ENCODE measurements at places on chromosomes 1 and 21. TPM values are rescaled to one million over a fixed set of nuclear protein-coding genes. Genes with fewer than 3 reads are reported as not detected.

- no peak for DNase-seq
Measured at GRCh38 chr1:15411593-15412137, 2.0 kb downstream of the EFHD2 start.

DNA sequence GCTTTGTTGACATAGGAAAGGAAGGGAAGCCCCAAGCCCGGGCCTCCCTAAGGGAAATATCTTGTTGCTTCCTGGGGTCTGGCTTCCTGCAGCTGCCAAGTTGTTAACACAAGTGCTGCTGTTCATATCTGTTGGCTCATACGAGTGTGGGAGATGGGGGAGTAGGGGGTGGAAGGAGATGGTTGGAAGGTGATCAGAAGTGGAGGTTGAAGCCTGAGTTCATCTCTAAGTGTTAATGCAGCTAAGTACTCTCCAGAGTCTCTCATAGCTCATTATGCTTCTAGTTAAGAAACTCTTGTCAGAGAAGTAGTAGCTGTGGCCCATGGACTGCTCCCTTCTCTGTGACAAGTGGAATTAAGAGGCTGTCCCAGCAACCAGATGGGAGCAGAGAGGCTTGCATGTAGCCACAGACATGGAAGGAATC is 319.2 kb upstream of the SPAG17 start:
- DNase-seq: no peak

GRCh38 chr1:3190256-3191041 is 121.4 kb downstream of the PRDM16 start:
- no peak for DNase-seq

- DNase-seq: no peak
Measured at GRCh38 chr1:27795601-27796000, 22.6 kb downstream of the STX12 start.

DNA sequence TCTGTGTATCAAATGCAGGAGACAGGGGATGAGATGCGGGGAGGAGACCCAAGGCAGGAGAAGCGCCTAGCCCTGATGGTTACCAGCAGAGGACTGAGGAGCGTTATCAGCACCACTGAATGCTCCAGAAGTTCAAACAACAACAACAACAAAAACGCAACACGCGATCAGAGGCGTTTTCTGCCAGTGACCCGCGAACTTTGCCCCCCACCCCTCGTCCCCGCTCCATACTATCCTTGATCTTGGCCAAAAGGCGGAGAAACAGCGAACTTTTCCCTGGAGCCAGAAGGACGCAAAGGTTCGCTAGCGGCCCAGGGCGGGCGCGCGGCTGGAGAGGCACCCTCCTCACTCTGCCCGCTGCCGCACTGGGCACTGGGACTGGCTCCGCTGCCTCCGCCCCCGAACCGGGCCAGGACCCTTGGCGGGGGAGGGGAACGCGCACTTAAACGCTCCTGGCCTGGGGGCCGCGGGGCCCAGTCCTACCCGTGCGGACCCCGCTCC is 699 bp downstream of the ECHDC2 start:
- no peak for DNase-seq

DNA sequence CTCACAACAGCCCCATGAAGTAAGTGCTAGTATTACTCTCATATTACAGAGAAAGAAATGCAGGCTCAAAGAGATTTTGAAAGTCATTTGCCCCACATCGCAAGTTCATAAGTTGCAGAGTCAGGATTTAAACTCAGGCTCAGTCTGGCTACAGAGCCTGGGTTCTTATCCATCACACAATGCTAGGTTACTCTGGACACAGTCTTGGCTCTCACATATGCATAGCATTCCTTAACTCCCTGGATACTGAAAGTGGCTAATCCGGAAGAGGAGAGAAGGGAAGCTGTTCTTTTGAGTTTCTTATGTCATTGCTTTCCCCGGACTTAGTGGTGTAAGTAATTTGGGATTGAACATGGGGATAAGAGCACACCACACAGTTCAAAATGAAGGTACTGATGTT is 357.4 kb upstream of the PLXNA2 start:
- DNase-seq: no peak

DNA sequence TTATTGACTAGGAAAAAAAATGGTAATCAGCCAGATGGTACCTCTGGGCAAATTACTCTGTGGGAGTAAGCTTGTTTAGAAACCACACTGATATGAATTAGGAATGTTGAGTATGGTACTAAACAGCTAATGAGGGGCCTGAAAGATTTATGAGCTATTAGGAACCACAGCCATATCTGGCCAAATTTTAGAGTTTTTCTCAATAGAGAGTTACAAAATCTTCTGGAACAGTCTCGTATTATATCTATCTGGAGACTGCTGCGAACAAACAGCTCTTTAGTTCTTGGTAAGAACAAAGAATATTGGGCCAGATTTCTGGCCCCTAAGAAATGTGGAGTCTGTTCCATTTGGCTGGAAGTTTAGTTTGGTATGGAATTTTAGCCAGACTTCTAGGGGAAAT is 4.9 kb upstream of the PODN start:
- DNase-seq: no peak

GRCh38 chr1:56867491-56867890 is 12.9 kb downstream of the C8A start:
- no peak for DNase-seq

DNA sequence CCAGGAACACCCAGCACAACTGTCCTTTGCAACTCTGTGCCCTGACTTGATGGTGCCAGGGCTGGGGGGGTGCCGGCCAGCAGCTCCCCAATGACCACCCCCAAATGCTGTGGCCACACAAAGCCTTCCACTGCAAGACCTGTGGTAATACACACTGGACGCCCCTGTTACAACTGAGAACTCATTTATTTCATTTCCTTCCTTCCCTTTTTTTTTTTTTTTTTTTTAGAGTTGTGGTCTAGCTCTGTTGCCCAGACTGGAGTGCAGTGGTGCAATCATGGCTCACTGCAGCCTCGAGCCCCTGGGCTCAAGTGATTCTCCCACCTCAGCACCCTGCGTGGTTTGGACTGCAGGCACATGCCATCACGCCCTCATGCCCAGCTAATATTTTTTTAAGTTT is 25.2 kb downstream of the TP73 start:
- no peak for DNase-seq

DNA sequence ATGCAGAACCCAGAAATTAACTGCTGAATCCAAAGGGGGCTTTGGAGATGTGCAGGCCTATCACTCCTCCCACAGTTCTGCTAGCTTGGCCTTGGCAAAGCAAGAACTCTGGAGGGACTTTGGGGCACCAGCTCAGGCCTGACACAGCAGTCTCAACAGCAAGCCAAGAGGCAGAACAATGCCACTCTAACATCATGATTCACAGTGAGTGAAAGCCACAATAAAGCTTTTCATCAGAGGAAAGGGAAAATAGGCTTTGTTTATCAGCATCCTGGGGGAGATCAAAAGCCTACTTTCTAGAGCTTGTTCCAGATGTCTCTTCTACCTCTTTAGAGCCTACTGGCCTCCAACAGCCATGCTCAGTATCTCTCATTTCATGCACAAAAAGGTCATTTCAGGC is 283.4 kb downstream of the KCNH1 start:
- no peak for DNase-seq

DNA sequence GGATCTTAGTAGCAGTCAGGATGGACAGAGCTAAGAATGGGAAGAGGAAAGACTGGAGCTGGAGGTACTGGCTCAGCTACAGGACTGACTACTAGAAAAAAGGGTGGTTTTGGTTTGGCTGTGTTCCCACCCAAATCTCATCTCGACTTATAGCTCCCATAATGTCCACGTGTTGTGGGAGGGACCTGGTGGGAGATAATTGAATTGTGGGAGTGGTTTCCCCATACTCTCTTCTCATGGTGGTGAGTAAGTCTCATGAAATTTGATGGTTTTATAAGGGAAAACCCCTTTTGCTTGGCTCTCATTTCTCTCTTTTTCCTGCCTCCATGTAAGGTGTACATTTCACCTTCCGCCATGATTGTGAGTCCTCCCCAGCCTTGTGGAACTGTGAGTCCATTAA is 466.5 kb upstream of the DEPDC1 start:
- no peak for DNase-seq

GRCh38 chr21:24316277-24316922 is 1290.9 kb downstream of the MRPL39 start:
- DNase-seq: no peak

GRCh38 chr1:162206749-162207635 is 137.5 kb downstream of the NOS1AP start:
- DNase-seq: peak; percentile 68

- no peak for DNase-seq
Measured at GRCh38 chr1:19342062-19342750, 30.1 kb downstream of the SLC66A1 start.

DNA sequence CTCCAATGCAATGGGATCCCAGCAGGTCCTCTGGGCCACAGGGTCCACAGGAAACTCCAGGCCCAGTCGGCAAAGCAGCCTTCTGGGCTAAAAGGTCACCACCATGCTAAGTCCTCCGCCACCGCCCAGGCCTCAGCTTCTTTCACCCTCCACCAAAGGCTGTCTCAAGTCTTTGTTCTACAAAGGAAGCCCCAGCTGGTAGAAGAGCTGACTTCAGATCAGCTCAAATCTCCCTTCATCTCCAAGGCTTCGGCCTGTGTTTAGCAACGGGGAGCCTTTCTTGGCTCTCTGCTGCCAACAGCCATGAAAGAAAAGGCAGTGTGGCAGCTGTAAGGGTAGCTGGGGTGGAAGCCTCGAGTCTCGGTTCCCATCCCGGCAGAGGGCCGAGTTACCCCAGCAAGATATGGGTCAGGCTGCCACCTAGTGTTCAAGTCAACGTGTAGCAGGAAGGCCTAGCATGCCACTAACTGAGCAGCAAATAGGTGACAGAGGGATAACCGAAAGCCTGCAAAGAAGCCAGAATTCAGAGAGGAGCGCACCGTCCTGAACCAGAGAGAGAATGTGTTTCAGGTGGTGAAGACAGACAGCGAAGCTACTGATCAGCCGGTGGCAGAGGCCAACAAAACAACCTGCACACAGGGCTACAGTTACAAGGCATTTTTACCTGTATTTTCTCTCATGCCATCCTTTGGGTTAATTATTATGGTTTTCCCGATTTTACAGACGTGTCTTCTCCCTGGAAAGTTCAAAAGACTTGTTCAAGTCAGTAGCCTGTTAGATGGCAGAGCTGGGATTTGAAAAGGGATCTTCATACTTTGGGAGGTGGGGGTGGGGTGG is 26.8 kb upstream of the CRNN start:
- DNase-seq: peak; percentile 36

GRCh38 chr1:195769461-195769860 is 838.8 kb downstream of the KCNT2 start:
- no peak for DNase-seq

- no peak for DNase-seq
Measured at GRCh38 chr1:34380526-34381124, 203.9 kb downstream of the C1orf94 start.

DNA sequence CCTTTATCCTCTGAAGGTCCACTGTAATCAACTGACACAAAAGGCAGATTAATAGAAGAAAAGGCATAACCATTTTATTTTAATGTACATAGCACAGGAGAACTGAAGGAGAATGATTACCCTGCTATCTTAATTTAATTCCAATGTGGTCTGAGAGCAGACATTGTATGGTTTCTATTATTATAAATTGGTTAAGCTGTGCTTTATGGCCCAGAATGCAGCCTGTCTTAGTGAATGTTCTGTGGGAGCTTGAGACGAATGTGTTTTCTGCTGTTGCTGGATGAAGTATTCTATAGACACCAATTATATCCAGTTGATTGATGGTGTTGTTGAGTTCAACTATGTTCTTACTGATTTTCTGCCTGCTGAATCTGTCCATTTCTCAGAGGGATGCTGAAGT is 25.0 kb upstream of the SLC2A1 start:
- no peak for DNase-seq

DNA sequence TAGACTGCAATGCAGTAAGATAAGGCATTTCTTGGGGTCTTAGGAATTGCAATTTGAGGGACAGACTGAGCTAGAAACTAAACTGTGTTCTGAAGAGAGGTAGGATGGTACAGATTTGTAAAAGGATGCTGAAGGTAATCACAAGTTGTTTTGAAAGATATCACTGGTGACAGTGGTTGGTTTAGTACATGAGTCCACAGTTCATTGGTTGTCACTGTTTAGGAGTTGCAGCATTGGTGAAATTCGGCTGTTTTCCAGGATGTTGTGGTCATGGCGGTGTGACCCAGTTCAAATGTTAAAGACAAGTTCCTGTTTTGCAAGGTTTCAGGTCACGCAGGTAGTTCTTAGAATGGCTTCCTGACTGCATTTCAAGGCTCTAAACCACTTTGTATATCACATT is 292.8 kb upstream of the B3GALT2 start:
- DNase-seq: peak; percentile 34

DNA sequence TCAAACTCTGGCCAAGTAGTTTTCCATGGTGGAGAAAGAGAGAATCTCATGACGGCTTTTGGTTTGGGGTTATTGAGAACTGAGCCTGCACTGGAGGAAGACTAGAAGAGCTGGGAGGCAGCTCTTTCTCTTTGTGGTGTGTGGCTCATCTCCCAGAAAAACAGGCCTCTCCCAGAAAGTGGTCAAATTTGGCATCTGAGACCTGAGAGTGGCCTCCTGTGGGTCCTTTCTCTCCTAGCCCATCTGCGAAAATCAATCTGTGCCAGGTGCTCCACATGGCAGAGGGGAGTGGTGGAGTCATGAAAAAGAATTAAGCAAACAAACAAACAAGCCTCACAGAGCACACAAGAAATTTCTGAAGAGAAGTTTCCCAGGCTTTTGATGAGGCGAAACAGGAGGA is 305.0 kb downstream of the ST6GALNAC3 start:
- DNase-seq: no peak

GRCh38 chr1:211118407-211119102 is 15.4 kb downstream of the KCNH1 start:
- DNase-seq: no peak

DNA sequence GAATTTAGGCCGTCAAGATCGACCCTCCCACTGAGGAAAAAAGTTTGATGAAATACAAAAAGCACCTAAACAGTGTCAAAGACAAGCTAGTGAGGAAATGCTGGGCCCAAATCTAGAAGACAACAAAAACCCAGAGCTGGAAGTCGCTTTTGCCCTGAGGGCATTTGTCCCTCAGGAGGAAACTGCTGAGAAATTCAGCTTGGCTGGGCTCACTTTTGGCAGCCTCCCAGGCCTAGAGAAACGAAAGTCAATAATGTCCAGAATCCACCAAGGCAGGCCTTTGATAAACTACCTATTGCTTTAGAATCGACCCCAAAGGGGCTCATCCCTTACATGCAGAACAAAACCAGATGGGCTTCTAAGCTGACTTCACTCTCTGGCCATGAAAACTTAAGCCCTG is 38.9 kb downstream of the SYT2 start:
- DNase-seq: no peak

DNA sequence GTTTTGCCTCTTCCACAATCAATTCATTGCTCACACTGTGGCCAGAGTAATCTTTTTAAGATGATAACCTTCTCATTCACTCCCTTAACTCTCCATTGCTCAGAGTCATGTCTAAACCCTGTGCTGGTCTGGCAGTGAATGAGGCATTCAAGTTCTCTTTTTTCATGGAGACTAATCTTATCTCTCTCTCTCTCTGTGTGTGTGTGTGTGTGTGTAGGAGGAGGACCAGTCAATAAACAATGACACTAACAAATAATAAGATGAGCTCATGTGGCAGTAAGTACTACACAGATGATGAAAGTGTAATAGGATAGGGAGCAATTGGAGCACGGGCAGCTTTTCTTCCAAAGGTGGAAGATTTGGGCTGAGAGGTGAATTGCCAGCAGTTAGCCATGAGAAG is 122.0 kb upstream of the B3GALT2 start:
- peak; percentile 70 for DNase-seq

GRCh38 chr1:31345635-31346034 is 27.2 kb downstream of the FABP3 start:
- no peak for DNase-seq

KANK4 gene
- 4.1 TPM for polyA plus RNA-seq

CSF1 gene
- 9.0 TPM for polyA plus RNA-seq

RORC gene
- polyA plus RNA-seq: 8.7 TPM

RHBG gene
- polyA plus RNA-seq: 35.4 TPM

ABCA4 gene
- polyA plus RNA-seq: 5.3 TPM

CADM3 gene
- 14.5 TPM for polyA plus RNA-seq

MPZ gene
- 10.1 TPM for polyA plus RNA-seq
